Activated naive CD8-positive, alpha-beta T cell treated with anti-CD3 and anti-CD28 coated beads, Interleukin-2, amount 50 U/mL, for 16 hours (primary cell): ENCODE measurements at places on chromosomes 5 and 9.

DNA sequence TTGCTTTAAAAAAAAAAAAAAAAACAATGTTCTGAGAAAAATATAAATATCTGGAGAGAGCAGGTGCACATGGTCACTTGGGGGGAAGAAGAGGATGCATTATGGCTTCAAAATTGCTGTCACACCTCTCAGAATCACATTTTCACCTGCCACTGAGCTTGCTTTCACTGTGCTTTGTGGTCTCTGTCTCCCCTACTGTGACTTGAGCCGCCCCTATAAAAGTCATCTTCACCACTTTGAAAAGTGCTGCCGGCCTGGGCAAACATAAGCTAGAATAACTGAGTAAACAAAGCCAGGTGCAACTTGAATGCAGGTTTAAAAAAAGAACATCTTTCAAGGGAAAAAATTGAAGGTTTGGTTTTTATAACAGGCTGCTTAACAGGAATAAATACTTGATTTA, 368.1 kb upstream of the GRIA1 start:
- DNase-seq: no peak

- DNase-seq: no peak
Measured at GRCh38 chr5:32802764-32803163, 91.6 kb downstream of the NPR3 start.

DNA sequence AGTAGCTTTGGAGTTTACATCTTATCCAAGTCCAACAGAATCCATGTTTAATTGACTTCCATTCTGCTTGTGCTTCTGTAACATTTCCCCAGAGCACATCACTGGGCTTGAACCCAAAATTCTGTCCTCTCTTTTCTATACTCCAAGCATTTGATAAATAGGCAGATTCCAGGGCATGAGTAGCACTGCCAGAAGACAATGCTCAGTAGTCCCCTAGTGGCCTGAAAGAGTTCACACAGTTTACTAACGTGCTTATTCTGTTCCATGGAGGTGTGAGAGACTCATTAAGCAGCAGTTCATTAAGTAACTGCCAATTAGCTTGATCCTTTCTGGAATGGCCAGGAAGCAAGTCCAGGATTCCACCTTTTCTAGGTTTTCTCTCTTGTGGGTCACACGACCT, 9.4 kb upstream of the GABRA6 start:
- no peak for DNase-seq

GRCh38 chr5:66616520-66617225, 20.5 kb downstream of the MAST4 start:
- DNase-seq: no peak

DNA sequence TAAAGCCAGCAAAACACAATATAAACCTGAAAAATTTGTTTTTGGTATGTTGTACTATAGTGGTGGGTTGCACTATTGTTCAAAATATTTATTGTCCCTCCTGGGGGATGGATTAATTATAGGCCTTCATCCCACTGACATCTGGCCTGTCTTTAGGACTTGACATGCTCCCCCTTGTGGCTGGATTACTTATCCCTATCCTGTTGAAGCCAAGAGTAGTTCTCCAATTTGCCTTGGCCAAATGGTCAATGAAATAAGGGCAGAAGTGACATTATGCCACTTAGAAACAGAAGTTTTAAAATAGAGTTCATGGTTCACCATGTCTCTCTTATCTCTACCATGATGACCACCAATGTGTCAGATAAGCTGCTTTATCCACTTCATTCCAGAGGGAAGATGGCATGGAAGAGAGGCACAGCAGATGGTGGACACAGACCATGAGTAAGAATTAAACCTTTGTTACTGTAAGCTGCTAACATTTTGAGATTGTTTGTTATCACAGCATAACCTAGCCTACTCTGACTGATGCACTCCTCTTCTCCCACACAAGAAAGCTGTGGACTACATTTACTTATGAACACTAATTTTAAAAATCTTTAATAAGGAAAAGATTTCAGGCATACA, 29.2 kb upstream of the ARHGEF28 start:
- DNase-seq: no peak

DNA sequence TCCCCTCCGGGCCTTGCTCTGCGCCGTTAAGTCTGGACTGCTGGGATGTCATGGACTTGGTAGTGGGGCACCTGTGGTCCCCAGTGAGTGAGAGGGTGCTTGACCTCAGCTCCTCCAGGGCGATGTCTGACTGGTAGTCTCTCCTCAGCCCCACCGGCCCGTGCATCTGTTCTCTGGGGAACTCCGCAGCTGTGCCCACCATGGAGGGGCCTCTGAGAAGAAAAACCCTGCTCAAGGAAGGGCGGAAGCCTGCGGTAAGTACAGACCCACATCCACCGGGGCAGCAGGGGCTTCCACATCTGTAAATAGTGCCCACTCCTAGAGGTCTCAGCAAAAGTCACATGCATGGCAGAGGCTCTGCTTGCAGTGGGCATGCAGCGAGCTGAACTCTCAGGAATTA, 52.6 kb upstream of the GARNL3 start:
- DNase-seq: no peak

DNA sequence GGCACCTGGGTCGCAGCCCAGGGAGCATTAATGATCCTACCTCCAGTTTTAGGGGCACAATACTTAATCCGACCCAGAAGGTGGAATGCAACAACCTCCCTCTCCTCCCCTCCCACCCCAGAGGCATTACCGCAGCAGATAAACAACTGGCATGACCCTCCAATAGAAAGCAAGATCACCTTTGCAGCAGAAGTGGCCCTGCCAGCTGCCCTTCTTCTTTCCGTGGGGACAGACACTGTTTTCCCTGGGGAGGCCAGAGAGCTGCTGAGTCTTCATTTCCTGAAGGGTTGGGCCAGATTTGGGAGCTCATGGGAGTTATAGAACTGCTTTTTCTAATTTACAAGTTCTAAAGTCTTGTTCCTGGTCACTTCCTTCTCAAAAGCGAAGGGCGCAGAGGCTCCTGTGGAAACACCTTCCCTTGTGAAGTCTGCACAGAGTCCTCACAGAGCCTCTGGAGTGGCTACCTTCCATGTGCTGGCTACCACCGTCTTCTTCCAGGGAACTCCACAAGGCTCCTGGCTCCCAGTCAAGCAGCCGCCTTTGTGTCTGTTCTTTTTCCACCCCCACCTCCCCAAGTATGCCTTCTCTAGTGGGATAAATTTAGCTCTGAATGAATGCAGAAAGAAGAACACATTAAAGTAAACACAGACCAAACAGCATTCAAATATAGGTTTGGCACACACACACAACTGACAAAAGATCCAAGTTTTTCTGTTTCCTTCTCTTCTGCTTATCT, 8.0 kb upstream of the PALM2AKAP2 start:
- no peak for DNase-seq

GRCh38 chr5:178690208-178690607, 40.3 kb downstream of the ZNF354A start:
- no peak for DNase-seq

DNA sequence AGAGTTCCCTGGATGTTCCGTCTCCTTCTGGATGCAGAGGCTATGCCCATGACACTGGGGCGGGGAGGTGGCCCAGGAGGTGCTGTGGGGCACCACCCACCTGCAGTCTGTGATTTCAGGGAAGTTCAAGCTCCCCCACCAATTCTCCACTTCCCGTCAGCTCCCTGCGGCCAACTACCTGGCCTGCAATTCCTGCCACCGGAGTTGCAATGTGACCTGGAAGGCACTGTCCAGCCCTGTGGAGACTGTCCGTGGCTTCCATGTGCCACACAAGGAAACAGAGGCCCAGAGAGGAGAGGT, 16.6 kb downstream of the GFI1B start:
- DNase-seq: no peak

GRCh38 chr5:150266871-150267291, 22.7 kb downstream of the CAMK2A start:
- DNase-seq: no peak

DNA sequence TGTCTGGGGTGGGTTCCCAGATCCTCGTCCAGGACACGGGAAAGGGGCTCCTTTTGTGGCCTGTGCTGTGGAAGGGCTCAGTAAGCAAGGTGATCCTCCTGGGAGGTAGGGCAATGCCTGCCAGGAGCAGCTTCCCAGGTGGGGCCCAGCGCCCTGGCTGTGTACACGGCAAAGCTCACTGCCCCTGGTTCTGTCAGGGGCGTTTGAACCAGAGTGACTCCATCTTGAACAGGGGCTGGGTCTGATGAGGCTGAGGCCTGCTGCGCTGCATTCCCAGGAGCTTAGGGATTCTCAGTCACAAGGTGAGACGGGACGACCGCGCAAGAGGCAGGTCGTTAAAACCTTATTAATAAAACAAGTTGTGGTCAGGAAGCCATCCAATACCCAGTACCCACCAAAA, 19.9 kb upstream of the SLC12A7 start:
- DNase-seq: no peak

GRCh38 chr5:160432787-160433186, 11.1 kb downstream of the PTTG1 start:
- no peak for DNase-seq
